ENCODE measurements at places on chromosomes 1 and 21.

DNA sequence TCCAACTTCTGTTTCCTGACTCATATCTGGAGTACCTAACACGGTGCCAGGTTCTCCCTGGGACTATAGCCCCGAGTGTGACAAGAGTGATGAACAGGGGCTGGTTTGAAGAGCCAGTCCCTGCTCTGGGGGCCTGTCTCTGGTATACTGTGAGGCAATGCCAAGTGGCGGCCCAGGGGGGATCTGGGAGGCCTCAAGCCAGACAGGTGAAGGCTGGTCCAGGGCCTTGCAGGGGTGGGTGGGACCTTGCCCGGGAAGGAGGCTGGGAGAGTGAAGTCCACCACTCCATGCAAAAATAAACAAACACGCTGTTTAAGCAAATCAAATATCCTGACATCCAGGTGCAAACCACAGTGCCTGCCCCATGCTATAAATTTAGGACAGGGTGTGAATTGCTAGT lies 6.8 kb upstream of the PLXNA2 start:
- peak; percentile 55 for DNase-seq

DNA sequence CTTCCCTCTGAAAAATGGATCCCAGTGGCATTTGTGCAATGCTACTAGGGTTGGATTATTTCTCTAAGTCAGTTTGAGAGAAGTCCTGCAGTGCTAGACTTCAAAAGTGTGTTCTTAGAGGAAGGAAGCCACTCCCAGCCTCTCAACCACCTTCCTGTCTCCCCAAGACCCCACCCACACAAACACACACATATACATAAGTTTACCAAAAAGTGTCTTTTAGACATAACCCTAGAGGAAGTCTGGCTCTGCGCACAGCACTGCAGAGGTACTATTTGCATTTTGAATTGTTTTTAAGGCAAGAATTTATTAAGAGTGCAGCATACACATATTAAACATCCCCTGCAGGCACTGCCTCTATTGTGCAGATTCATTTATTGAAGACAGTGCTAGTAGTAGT lies 127.3 kb downstream of the HHIPL2 start:
- DNase-seq, result no peak

DNA sequence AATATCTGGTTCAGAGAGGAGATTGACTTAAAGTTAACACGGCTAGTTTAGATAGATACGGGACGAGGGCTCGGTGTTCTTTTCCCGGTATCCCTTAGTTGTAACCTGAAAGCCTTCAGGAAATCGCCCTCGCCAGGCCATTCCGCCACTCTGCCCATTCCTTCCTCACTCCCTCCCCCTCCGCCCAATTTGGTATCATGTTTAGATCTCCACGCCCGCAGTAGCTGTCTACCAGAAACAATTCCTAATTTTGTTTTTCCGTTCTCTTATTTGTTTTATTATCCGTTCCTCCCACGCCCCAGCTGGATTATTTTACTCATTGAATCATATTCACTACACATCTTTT lies 685 bp upstream of the VAMP4 start:
- DNase-seq, result peak; percentile 74

GRCh38 chr1:34828611-34829010 lies 30.9 kb downstream of the SMIM12 start:
- no peak for DNase-seq

GRCh38 chr1:186653312-186653711 lies 26.9 kb downstream of the PTGS2 start:
- no peak for DNase-seq

DNA sequence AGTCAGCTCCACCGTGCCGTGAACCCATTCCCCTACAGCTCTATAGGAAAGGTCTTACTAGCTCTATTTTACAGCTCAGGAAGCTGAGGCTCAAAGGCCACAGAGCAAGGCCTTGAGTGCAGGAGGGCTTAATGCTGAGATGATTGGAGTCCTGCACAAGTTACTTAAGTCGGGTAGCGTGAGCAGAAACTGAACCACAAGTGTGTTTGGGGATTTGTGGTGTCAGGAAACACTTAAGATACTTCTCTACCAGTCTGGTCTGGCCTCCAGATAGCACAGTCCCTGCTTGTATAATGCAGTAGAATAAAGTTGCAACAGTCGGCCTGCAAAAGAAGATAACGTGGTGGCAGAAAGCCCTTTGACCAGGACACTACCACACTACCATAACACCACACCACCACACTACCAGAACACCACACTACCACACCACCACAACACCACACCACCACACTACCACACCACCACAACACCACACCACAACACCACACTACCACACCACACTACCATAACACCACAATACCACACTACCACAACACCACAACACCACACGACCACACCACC lies 118.1 kb downstream of the SPSB1 start:
- DNase-seq, result no peak

GRCh38 chr1:248739572-248740205 lies 15.9 kb downstream of the LYPD8 start:
- no peak for DNase-seq

Measured in left forelimb (tissue), 1 donor.